Activated CD4-positive, alpha-beta T cell treated with anti-CD3 and anti-CD28 coated beads for 1 hour (primary cell): ENCODE measurements at places on chromosomes 11 and 22.

DNA sequence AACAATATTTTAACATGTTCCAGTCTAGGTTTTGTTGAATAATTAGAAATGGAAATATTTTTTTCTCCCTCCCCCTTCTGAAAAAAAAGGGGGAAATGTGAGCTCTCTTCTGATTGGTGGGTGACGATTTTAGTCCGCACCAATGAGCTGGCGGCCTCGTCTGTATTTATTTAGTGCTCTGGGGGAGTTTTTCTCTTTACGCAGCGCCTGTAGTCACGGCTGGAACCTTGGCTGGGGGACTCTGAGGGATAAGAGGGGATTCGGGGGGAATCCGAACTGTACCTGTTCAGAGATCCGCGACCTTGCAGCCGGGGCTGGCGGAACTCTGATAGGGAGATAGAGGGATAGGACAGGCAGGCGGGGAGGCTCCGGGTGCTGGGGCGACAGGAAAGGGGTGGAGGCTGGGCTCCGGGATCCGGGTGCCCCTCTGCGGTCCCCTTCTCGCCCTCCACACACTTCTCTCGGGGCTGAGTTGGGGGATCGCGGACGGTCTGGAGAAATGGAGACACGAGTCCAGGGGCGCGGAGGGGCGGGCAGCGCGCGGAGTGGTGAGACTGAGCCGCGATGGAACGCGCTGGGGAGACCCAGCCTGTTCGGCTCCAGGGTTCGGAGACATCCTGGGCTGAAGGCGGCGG, 99.7 kb upstream of the HSD17B12 start:
- DNase-seq, result no peak

- peak; percentile 9 for DNase-seq
Observed at GRCh38 chr11:284105-285020, 4.6 kb upstream of the PGGHG start.

GRCh38 chr11:11476971-11477645, 124.1 kb upstream of the CSNK2A3 start:
- DNase-seq, result no peak

DNA sequence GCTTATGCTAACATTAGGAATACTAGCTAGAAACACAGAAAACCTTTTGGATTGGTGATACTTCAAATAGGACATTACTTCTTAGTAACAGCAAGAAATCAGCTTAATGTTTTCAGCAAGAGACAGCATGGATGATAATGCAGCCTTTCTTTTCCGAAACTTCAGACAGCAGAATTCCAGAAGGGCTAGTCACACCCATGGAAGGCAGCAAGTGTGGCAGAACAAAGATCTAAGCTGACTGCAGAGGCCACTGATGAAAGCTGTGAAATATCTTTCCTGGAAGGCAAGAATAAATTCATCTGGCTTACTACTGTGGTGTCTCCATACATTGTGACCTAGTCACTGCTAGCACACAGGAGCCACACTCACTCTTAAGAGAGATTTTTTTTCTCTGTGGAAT, 100.3 kb downstream of the CCDC83 start:
- no peak for DNase-seq

DNA sequence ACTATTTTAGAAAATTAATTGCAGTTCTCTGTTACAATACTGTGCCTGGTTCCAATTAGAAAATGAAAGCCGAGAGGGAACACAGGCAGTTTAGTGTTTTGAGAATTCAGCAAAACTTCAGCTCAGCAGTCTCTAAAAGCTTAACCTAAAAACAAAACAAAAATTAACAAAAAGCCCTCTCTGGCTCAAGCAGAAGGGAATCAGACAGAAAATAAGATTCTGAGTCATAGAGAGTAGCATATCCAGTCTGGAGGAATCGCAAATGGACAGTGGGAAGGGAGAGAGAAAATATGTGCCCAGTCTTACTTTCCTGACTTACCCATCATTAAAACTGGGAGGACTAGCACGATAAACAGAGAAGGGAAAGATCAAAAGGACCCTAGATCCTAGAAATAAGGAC, 38.1 kb upstream of the CHRM4 start:
- DNase-seq, result no peak

DNA sequence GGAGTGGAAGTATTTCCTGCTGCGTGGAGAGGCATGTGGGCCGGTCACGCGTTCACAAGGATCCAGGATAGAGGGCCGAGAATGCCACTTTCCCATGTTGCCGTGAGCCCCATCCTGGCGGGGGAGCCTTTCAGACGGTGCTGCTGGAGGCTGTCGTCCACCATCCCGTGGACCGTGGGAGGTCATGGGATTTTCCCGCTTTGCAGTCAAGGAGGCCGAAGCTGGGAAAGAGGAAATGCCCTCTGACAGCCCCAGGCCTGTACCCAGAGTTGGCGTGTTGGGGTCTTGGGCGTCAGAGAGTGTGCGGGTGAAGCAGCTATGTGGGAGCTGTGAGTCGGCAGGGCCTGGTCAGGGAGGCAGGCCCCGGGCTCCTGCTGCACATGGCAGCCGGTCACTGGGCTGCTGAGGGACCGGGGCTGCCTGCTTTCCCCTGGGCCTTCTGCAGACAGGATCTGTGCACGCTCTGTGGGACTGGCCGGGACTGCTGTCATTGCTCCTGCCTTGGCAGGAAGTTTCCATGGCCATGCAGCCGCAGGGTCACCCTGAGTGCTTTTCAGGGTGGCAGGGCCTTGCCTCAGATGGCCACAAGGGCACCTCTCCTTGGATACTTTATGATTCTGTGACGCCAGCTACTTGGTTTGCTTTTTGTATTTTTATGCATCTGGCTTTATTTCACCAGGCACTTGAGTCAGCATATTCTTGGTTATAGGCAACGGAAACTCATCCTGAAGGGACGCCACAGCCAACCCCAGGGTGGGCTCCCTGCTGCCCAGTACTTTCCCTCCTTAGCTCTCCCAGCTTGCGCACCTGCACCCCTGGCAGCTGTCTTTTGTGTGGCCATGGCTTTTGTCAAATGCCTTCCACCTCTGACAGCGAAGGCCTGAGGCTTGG, 52.4 kb downstream of the AP2A2 start:
- DNase-seq, result no peak

DNA sequence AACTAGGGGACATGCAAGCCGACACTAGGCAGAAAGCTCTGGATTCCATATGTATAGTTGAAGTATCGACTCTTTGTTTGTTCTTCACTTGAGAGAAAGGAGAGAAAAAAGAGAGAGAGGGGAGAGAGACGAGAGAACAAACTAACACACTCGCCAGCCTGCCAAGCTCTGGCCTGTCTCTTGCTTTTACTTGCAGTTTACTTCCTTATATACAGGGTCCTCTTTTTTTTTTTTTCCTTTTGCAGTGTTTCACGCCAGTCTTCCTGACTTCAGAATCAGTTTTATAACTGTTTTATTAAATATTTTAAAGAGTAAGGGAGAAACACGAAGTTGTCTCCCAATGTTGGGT, 19.9 kb downstream of the TEAD1 start:
- DNase-seq, result no peak

DNA sequence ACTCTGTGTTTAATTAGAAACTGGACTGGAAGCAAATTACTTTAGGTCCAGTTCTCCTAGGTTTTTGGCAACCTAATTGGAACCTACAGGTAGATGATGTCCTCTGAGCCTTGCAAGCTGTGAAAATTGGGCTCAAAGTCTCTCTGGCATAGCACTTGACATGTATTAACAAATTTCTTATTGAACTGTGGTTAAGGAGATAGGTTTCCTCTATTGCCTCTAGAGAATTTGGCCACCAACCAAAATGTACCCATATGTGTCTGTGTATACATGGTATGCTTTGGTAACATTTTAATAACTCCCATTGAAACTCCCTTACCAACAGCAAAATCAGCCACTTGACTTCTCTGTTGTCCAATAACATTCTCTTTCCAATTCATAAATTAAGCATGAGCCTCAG, at the start of gene OR4D10:
Gene OR4D10, plus strand, starts transcription at position 301 of the 400 bp plus-strand sequence. CDS start 4,115 bp downstream, outside the sequence.
- no peak for DNase-seq

GRCh38 chr11:121543836-121544380, 91.1 kb upstream of the SORL1-AS1 start:
- no peak for DNase-seq

GRCh38 chr22:41099036-41099435, 6.6 kb downstream of the EP300 start:
- no peak for DNase-seq

DNA sequence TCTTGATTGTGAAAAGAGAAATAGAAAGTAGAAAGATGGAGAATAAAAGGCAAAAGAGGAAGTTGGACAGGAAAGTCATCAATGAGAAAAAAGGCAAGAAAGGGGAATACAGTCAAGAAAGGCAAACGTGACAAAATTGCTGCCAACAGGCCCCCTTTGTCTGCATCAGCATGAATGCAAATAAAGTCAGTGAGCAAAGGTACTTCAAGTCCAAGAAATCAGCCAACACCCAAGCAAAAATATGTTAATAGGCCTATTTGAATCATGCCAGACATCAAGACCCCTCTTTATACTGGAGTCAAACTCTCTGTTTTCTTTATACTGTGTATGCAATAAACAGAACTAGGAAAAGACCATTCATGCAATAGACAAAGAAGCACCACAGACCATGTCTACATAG, 34.3 kb downstream of the GUCY1A2 start:
- no peak for DNase-seq

GRCh38 chr11:19735157-19735908, 22.7 kb downstream of the NAV2 start:
- DNase-seq, result no peak

DNA sequence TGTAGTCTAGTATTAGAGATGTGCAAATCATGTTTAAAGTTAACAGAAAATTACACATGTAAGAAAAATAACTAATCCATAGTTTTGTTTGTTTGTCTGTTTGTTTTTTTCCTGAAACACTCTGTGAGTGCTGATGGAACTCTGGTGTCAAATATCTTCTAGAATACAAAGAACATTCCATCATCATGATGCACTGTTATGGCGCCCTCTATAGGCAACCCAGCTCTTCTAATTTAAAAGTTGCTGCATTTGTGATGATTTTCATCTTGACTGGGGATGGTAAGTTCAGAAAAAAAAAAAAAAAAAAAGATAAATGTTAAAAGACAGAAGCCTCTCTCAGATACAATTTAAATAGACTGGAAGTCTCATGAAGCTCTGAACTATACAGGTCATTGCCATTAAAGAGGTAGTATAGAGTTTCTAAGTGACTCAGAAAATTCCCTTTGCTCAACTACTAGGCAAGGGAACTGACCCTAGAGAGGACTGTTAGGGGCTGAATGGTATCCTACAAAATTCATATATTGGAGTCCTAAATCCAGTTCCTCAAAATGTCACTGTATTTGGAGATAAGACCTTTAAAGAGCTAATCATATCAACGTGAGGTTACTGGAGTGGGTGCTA, 597.2 kb upstream of the ANO3 start:
- DNase-seq, result no peak

DNA sequence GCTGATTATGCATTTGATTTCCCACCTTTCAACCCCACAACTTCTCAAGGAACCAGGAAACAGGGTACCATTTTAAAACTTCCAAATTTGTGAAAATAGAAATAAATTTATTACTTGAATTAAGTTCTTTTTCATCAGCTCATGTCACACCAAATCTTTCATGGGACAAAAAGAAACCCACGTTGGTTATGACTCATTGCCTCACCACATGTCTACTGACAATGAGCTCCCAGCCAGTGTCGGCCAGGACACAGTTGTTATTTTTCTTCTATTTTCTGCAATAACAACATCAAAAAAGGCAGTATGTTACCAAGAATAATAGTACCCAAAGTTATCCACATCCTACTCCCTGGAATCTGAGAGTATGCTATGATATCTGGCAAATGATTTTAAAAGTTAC, 17.3 kb downstream of the MS4A6A start:
- DNase-seq, result no peak

GRCh38 chr11:41970681-41971080, 511.2 kb upstream of the LRRC4C start:
- DNase-seq, result no peak

- no peak for DNase-seq
Observed at GRCh38 chr11:93840180-93840579, 10.2 kb downstream of the VSTM5 start.

DNA sequence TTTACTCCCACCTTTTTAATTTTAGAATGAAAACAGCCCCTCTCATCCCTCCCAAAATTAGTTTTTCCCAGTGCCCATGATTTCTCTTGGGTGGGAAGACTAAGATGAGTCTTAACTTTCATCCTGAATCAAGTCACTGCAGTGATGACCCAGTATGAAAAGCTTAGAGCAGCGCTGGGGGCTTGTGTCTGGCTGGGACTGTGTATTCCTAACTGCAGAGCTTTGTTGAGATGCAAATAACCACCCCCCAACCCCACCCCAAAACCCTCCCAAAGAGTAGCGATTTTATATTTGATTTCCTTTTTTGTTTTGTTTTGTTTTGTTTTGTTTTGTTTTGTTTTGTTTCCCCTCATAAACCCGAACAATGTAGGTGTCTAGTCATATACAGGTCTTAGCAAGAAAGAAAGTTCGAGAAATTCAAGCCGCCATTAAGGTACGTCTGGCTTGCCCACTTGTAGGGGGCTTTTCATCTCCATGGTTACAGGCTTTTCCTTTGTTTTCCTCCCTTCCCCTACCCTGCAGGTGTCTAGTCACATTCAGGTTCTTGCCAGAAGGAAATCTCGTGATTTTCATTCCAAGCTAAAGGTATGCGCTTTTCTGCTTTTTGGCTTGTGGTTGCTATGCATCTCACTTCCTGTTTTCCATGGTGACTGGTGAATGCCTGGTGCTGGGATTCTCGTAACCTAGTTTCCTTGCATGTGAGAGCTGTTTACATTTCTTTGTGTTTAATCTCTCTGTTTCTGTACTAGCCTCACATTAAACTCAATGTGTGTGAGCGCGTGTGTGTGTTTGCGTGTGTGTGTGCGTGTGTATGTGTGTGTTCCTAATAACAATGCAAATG, 144.6 kb upstream of the RASSF10 start:
- no peak for DNase-seq

- no peak for DNase-seq
Observed at GRCh38 chr22:41038732-41039131, 53.7 kb upstream of the EP300 start.

GRCh38 chr22:39236321-39237317, 8.2 kb downstream of the PDGFB start:
- DNase-seq, result no peak

DNA sequence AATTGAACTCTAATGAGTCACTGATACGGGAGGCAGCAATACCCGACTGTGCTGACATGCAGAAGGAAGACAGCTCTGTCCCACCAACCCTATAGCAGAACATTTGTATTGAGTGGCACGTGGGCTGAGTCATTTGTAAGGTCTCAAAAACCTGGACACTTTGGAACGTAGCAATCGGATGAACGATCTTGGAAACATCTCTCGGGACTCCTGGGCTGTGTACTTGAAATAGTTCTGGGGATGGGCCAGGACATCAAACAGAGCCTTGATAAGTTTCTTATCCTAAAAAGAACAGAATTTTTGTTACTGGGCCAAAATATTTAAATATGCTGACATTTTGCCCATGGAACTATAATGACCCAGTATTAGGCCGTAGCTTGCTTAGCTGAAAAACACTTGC, 17.1 kb upstream of the NRIP3 start:
- DNase-seq, result no peak
